Activated CD4-positive, alpha-beta T cell treated with anti-CD3 and anti-CD28 coated beads, Interleukin-2, amount 50 U/mL, for 16 hours (primary cell): ENCODE measurements at places on chromosomes 12 and 14.

- no peak for DNase-seq
These were observed 120.0 kb upstream of the RPH3A start for GRCh38 chr12:112671564-112671963.

- DNase-seq: no peak
These were observed 40.9 kb downstream of the DAD1 start for GRCh38 chr14:22547948-22548750.

DNA sequence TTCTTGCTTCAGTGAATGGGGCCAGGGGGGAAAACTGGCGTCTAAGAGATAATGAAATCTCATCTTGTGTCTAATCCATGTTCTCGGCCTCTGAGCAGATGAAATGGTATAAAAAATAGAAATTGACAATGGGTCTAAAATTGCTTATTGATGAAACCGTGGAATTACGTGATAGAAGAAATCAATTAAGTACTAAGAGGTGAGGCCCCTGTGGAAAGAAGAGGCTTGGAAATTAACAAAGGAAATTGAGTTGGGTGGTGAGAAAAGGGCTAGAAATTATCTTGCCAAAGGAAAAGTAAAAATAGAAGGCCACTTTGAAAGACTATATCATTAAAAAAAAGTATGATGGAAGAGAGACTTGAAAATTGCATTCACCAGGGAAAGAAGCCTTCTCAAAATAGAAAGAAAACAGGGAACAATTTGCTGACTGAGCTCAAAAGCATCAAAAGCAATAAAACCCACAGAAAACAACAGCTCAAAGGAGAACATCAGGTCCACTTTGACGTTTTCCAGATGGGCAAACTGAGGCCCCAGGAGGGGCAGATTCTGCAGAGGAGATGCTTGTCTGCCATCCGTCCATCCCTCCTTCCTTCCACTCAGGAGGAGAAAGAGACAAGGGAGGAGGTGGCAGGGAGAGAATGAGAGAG lies 226.1 kb upstream of the RTL1 start:
- DNase-seq: no peak

DNA sequence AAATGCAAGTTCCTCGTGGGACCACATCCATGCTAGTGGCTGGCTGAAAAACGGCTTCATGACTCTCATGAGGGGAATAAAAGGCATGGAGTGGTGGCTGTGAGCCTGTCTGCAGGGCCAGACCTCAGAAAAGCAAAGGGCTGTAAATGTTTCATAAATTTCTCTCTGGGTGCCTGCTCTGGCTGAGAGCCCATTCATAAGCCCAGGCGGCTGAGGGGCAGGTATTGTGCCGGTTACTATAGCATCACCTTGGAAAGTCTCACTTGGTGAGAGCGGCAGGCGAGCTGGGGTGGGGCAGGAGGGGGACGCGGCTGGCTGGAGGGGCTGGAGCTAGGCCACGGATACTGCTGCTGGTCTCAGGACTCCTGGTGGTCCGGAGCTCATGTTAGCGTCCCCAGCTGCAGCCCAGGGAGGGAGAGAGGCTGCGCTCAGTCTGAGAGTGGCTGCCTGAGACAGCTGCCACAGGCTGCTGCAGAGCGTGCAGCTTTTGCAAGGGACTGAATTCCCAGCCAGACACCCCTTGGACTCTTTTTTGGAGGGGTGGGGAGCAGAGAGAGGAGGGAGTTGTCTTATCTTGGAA lies at the start of gene SLC17A8:
TSS of gene SLC17A8 (plus strand) at position 431 of the 580 bp plus-strand sequence. CDS start 318 bp downstream, outside the sequence.
- no peak for DNase-seq

- DNase-seq: no peak
These were observed 17.7 kb downstream of the ASB2 start for GRCh38 chr14:93958567-93959238.

- no peak for DNase-seq
These were observed 561.3 kb downstream of the C12orf50 start for GRCh38 chr12:87467936-87468335.

DNA sequence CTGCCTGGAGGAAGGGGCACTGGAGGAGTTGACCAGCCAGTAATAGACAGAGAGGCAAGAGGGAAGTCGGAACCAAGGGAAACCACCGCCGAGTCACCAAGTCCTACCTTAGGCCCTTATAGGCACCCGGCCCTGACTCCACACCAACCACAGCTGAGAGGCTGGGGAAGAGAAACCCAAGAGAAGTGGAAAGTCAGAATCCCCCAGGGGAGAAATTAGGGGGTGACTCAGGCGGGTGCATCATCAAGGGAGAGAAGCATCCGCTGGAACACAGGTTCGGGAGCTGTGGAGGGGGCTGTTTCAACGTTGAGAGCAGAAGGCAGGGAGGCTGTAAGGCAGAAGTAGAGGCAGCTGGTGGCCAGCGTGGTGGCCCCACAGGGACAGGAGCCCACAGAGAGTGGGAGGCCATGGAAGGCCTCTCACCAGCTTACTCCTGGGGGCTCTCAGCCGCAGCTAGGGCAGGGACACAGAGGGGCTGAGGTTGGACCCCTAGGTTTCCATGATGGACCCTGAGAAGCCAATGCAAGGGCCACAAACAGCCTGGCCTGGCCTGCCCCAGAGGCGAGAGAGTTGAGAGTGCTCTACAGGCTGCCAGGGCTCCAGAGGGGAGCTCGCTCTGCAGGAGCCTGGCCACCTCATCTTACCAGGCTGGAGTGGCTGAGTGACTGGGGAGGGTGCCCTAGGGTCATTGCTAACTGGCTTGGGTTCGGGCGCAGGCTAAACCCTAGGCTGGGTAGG lies 1.4 kb upstream of the TRMT61A start:
- no peak for DNase-seq

- no peak for DNase-seq
These were observed 21.1 kb downstream of the GYS2 start for GRCh38 chr12:21583587-21583986.

- no peak for DNase-seq
These were observed 2.7 kb downstream of the TTC6 start for GRCh38 chr14:37597914-37598746.

DNA sequence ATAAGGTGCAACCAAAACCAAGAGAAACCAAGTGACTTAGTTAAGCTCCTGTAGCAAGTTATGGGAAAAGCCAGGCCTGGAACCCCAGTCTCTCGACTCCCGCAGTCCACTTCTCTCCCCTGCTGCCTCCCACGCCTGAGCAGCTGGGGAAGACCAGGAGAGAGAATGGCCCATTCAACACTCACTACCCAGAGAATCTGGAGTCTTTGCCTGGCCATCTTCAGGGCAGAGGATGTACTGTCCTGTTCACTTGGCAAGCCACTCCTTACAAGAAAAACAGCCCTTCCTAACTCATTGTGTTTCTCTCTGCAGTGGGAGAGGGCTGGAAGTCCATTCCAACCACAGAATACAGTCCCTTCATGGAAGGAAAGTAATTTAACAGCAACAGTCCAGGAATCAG lies 1.8 kb downstream of the PITPNM2 start:
- DNase-seq: no peak

DNA sequence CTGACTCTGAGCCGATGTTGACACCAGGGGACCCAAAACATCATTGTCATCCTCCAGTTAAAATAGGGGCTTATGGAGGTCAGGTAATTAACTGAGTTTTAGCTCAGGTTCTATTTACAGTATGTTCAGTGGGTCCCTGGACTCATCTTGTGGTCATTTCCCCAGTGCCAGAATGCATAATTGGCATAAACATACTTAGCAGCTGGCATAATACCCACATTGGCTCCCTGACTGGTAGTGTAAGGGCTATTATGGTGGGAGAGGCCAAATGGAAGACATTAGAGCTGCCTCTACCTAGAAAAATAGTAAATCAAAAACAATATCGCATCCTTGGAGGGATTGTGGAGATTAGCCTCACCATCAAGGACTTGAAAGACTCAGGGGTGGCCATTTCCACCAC lies 350.9 kb downstream of the C12orf75 start:
- no peak for DNase-seq

DNA sequence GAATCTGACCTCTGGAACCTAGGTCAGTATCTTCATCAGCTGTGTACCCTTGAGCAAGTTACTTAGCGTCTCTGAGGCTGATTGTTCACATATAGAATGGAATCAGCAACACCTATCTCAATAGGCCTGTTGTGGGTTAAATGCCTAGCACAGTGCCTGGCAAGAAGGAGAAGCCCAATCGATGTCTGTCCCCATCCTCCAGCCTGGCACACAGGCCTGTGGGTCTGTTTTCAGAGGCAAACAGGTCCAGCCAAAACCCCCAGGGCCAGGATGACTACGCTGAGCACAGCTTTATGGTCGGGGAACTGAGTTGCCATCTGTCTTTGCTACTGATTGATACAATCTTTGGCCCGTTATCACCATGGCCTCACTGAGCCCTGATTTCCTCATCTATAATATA lies 89.2 kb downstream of the NUAK1 start:
- DNase-seq: no peak

- no peak for DNase-seq
These were observed 33.5 kb downstream of the RAD51B start for GRCh38 chr14:67852926-67853604.

DNA sequence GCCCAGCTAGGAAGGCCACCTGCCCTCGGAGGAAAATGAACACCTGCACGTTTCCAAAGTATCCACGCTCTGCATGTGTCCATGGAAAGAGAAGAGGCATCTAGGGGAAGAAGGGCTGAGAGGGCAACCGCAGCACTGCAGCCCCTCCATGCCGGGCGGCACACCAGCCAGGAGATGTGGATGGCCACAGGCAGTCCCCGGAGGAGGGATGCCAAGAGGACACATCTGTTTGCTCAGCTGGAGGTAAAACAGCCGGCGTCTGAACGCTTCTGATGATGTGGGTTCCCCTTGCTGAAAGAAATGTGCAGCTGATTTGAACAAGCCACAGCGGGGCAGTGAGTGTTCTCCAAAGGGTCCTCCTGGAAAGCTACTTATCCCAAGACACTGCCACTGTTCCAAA lies 34.0 kb downstream of the CHGA start:
- DNase-seq: no peak

- DNase-seq: peak; percentile 5
These were observed 24.7 kb upstream of the EEA1 start for GRCh38 chr12:92953747-92954146.

DNA sequence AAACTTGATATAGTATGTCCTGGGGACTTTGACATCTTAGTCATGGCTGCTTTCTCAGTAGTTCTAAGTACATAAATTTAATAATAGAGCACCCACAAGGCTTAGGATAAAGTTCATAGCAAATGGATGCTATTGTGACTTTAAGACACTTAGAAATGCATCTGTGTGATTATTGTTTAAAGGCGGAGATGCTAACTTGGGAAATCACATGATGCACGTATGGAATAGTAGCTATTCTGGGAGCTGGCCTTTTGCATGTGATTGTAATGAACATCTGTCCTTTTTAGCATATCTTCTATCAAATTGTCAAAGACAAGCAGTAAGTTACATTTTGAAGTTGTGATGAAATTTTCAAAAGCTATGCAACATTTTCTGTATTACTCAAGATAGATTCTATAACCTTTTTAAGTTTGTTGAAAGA lies 46.7 kb upstream of the ATP2A2 start:
- DNase-seq: no peak

DNA sequence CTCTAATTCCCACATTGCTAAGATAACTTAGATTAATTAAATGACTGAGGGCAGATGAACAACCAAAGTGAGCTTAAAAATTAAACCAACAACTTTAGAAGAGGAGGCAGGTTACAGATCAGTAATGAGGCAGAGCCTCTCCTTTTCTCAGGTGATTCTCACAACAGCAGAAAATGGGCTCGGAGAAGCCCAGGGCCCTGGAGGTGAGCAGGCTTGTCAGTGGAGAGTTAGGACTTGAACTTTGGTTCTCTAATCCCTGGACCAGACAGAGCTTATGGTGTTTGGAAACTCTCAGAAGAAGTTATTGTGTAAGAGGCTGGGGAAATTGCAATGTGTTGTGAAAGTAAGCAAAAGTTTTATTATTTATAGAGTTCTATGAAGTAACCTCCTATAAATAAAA lies 2.8 kb downstream of the TRHDE start:
- no peak for DNase-seq

DNA sequence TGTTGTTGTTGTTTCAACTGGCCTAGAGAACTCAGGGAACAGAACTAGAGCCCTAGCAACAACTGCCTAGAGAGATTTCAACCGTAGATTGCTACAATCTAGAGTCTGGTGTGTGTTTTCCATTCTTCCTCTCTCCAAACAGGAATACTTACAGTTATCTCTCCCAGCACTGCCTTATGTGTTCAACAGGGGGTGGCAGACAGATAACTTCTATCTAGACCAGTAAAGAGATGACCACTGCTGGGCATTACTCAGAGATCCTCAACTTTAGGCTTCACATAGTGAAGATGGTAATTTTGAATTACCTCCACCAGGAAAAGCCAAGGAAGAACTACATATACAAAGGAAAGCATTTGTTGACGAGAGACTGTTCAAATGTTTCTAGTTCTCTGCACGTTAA lies 4.8 kb downstream of the TXNDC16 start:
- no peak for DNase-seq

GRCh38 chr12:62533755-62534107 lies 67.1 kb downstream of the MON2 start:
- no peak for DNase-seq

DNA sequence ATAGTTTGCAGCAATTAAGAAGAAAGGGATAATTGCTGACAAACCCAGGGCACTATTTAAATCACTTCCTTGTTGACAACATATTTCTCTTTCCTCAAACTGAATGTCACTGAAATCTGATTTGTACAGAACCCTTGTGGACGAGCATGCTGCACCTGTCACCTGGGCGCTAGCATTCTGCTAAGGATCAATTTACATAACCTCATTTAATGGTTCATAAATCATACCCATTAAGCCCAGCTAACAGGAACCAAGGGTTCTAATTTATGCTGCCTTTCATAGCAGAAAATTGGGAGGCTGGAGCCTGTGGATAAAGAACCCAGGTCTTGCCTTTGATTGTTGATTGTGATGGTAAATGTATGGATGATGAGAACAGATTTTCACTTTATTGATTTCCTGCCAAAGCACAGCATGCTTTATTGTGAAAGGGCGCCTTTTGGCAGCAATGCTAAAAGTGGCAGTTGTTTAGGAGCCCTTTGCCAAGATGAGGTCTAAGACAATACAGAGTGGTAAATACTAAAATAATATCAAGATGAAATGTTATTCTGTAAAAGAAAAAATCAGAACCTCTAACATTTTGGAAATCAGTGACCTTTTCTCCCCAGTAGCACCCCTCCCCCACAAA lies 95.4 kb downstream of the NKX2-1 start:
- DNase-seq: no peak

DNA sequence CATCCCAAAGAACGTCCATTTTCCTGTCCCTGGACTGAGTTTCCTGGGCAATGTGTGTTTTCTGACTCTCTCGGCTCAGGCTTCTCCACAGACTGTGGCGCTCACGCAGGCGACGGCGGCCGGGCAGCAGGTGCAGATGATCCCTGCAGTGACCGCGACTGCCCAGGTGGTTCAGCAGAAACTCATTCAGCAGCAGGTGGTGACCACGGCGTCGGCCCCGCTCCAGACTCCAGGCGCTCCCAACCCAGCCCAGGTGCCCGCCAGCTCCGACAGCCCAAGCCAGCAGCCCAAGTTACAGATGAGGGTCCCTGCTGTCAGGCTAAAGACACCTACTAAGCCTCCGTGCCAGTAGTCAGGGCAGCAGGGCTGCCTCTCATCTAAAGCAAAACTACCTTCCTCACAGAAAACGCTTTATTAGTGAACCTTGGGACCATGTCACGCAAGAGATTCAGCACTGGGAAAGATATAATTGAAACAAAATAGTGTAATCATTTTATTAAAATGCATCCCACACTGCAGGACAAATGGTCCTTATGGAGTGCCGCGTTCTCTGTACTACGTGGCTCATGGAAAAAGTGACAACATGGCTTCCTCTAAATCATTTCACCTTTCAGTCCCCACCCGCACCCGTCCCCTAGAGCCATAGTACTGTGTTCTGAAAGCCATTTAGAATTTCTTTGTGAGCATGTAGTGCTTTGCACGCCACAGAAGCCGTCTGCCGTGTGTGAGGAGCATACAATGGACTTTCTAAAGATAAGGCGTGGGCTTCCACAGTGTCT lies 66.6 kb downstream of the DDX51 start:
- no peak for DNase-seq
